ENCODE measurements at places on chromosomes 16 and 17.

- no peak for DNase-seq
These were observed 199.3 kb upstream of the CHMP6 start for GRCh38 chr17:80792373-80792781.

DNA sequence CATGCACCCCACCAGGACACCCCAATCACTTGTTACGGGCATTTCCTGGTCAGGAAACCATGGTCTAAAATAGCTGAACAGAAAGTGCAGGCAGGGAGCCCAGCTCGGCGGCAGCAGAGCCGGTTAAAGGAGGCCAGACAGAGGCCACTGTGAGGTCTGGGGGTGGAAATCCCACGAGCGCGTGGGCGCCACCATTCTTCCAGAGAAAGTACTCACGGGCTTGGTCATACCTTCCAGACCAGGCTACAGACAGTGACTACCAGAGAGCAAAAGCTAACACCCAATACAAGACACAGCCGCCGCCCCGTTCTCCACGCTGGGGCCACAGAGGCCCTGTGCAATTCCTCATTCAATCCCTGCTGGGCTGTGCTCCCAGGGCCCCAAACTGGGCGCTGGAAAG, 11.9 kb downstream of the CEP131 start:
- no peak for DNase-seq

GRCh38 chr16:30018731-30019158, 4.3 kb upstream of the C16orf92 start:
- DNase-seq, result no peak

GRCh38 chr17:67055811-67056745, 11.7 kb downstream of the CACNG1 start:
- no peak for DNase-seq

DNA sequence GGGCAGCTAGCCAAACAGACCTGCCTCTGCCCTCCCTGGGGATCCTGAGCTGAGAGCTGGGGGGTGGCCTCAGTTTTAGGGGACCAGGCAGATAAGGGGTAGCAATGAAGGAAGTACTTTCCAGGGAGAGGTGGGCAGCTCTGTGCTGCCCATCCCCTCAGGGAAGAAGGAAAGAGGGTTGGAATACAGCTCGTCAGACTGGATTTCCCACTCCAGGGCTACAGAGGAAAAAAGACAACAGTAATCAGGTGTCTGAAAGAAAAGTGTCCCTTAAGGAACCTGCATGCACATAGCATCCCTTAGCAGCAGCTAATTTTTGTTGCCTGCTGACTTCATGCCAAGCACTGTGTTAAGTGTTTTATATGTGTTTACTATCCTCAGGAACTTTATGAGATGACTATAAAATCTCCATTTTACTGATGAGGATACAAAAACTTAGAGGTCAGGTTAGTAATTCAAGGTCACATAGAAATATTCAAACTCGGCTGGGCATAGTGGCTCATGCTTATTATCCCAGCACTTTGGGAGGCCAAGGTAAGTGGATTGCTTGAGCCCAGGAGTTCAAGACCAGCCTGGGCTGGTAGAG, 3.2 kb upstream of the MRPL58 start:
- DNase-seq, result no peak

GRCh38 chr16:85901773-85902365, 2.9 kb downstream of the IRF8 start:
- no peak for DNase-seq

DNA sequence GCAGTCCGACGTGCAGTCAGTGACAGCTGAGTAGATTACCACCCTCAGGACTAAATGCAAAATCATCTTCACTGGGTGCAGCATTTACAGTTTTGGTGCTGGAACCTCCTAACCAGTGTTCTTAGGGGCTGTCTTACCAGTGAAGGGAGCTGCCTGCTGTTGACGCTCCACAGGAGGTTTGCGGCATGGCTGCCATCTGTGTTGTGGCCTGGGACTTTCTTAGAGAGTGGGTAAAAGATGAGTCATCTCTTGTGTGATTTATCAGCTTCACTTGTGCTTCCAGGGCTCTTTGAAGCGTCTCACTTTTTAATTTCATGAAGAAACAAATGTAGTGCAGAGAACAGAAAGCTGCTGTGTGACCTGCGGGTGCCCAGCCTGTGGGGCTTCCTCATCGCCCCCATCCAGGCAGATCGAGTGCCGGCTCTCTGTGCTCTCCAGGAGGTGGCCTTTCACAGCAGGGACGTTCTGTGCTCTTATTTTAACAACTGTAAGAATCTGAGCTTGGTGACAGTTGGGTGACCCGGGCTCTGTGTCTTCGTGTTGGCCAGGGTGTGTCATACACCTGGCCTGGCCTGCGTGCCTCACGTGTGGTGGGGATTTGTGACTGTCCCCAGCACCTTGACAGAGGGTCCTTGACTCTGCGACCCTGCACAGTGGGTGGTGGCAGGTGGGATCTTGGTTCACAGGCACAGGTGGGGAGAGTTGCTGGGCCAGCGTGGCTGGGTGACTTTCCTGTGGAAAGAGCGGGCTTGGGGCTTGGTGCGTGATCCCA, 24.3 kb upstream of the ZNF750 start:
- DNase-seq, result peak; percentile 80

DNA sequence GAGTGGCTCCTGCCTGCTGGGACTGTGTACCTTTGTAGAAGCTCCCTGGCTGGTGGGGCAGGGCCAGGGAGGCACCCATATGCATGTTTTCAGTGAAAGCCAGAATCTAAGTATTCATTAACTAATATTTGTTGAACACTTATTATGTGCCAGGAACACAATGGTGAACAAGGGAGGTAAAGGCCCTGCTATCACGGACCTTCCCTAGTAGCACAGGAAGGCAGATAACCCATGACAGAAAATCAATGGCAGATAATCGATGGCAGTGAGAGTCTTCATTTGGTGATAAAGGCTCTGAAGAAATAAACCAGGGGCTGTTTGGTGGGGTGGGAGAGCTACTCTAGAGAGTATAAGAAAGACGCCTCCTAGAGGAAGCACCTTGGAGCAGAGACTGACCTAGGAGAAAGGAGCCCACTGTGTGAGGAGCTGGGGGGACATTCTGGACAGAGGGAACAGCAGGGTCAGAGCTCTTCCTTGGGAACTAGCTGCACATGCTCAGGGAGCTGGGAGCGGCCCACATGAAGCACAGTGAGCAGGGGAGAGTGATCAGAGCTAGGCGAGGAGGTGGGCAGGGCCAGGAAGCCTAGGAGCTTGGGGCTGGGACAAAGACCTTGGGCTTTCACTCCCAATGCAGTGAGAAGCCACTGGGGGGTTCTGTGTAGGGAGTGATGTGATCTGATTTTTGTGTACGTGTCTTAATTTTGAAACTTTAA, 78.5 kb downstream of the SPECC1 start:
- DNase-seq, result no peak

DNA sequence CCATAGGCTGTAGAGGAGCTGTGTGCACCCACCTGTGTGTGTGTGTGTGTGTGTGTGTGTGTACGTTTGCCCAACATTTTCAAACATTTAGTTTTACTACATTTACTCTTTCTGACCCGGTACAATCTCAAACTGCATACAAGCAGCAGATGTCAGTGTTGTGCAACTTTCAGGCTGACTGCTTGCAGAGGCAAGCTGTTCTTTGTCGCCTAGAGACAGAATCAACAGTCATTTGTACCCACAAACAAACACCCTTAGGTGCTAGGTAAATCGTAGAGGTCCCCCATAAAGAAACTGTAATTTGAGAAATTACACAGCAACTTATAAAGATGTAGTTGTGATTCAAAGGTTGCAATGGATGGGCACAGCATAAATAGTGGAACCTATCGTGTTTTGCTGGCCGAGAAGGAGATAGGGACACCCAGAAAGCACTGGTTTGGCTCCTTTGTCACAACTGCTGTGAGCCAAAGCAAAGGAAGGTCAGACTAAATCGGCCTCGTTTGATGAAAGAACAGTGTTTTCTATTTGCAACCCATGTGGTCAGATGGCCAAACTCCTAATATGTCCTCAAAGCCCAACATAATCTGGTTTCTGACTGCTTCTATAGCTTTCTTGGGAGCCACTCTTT, 478.4 kb downstream of the TOX3 start:
- DNase-seq, result no peak

- no peak for DNase-seq
These were observed 49.3 kb upstream of the CACNG4 start for GRCh38 chr17:66915204-66915611.

DNA sequence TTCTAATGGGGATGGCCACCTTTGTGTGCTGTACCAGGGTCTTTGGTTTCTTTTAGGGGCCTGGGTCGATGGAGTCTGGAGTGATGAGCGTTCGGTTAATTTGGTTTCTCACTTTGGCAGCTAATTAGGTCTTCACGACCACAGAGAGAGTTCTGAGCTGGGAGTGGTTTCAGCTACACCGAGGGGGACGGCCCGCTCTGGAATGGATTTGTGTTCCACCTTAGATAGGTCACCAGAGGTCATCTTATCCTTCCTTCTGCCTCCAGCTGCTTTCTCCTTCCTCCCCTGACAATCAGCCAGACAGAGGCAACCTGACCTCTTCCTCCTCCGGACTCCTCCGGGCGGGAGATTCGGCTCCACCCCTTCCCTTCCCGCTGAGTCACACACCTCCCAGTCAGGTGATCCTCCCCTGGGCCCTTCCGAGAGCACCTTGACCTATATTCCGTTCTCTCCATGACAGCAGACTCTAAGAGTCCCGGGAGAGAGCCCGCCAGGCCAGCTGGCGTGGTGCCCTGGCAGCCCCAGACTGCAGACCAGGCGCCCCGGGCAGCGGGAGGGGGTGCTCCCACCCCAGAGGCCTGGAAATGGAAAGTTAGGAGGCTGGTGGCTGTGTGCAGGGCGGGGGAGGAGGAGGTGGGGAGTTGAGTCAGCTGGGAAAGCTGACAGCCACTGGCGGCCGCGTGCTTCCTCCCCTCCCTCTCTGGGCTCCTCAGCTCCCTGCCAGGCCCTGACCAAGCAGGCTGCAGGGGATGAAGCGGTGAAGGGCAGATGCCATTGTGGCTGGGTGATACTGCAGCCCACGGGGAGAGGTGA, 44.7 kb downstream of the CHD9 start:
- DNase-seq, result peak; percentile 55

DNA sequence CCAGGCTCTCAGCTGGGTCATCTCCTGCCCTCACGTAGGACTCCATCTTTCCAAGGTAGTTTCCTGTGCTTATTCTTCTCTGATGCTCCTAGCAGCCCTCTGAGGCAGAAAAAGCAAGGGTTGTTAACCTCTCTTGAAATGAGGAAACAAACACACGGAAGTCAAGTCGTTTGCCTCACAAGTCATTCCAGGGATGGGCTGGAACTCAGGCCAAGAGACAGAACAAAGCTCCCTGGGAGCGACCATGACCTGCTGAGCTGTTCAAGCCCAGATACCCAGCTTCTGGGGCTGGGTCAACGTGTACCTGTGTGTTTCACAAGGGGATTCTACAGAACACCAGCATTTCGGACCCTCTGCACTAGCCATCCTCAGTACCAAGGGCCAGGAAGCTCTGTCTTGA, 28.1 kb downstream of the SRL start:
- no peak for DNase-seq

GRCh38 chr17:57388131-57388725, 131.9 kb downstream of the MSI2 start:
- no peak for DNase-seq

GRCh38 chr17:40568074-40568836, 3.0 kb upstream of the CCR7 start:
- no peak for DNase-seq

- no peak for DNase-seq
These were observed 645 bp downstream of the DNAH17 start for GRCh38 chr17:78576389-78577112.

DNA sequence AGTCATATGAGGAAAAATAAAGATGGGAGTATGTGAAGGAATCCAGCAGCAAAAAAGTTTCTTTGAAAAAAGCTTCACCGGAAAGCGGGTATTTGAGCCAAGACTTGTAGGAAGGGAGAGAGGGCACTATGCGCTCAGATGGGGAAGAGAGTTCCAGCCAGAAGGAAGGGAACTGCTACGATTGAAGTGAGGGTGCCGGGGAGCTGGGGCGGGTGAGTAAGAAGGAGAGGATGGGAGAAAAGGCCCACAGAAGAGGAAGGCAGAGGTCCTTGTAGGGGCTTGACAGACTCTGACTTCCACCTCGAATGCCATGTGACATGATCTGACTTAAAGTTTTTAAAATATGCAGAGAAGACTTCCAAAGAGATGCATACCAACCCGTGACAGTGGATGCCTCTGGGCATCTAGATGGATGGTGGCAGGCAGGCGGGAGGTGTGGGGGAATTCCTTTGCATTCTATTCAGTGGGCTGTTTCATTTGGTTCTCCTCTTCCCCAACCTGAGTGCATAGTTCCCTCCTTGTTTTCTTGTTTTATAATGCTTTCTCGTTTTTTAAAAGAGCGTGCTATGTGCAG, 44.9 kb downstream of the CDRT4 start:
- no peak for DNase-seq

DNA sequence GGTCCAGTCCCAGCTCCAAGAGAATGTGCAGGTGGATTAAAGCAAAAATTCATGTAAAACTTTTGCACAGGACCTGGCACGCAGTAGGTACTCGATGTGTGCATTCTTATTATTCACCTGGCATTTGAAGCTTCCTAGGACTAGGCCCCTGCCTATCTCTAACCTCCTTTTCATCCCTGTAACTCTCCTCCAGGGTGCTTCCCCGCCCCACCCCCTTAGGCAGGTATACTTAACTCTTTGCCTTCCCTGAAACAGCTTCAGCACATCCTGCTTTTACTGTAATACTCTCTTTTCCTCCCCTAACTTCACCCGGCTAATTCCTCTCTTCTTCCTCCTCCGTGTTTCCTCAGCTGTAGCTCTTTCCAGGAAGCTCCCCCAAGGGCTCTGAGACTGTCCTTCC, 54.8 kb downstream of the CDK5R1 start:
- DNase-seq, result no peak

DNA sequence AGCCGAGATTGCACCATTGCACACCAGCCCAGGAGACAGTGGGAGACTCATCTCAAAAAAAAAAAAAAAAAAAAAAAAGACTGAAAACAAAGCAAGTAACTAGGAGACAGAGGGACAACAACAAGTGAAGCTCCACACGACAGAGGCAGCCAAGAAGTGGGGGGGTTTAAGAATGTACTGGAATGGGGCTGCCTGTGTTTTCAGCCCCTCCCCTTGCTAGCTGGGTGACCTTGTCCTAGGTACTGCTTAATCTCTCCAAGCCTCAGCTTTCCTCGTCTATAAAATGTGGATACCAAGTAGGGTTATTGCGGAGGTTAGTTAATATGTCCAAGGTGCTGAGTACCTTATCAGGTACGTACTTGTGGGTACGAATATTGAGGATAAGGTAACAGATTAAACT, 163.8 kb upstream of the CACNG5 start:
- DNase-seq, result no peak

GRCh38 chr16:27740496-27741201, 190.7 kb downstream of the KATNIP start:
- no peak for DNase-seq

All from activated CD8-positive, alpha-beta memory T cell treated with anti-CD3 and anti-CD28 coated beads, Interleukin-2, amount 50 U/mL, for 4 hours (primary cell).